ENCODE measurements at places on chromosomes 5 and 9. TPM values are rescaled to one million over a fixed set of nuclear protein-coding genes. Genes with fewer than 3 reads are reported as not detected.

DNA sequence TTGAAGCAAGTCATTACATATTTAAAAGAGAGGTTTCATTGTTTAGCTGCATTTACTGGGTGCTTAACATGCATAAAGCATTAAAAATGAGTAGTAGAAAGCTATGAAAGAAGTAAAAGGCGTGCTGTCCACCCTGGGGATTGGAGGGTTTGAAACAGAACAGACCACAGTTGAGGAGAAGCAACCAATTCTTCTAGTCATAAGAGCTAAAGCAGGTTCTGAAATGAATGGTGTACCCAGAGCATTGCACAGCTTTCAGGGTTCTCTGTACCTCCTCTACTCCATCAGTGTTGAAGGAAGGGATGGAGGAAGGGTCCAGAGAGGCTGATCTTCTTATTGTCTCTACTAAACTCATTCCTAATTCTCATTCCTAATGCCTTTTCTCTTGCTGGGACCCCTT lies 68.9 kb downstream of the SH3RF2 start:
- H3K4me3 ChIP-seq: no peak overlapping the region
- H3K27me3 ChIP-seq: no peaks in the 10 kb centered on the region
- DNase-seq: no peak
- peaks cover 14% of the 10 kb centered on the region for H3K4me1 ChIP-seq

- H3K36me3 ChIP-seq: peaks cover 8% of the 10 kb centered on the region
- H3K27me3 ChIP-seq: no peaks in the 10 kb centered on the region
- DNase-seq: no peak
- H3K27ac ChIP-seq: peak overlapping the region; percentile 98
- peaks cover 81% of the 10 kb centered on the region for H3K4me1 ChIP-seq
These were observed 10.5 kb upstream of the NDST1 start for GRCh38 chr5:150497274-150497988.

PCDHA1 gene
- not detected for total RNA-seq

- H3K4me1 ChIP-seq: peaks cover 63% of the 10 kb centered on the region
- H3K27ac ChIP-seq: peak overlapping the region; percentile 95
- DNase-seq: no peak
- no peaks in the 10 kb centered on the region for H3K27me3 ChIP-seq
These were observed 124.4 kb downstream of the EBF1 start for GRCh38 chr5:158975363-158975762.

TCF7 gene
- total RNA-seq: 1.2 TPM

PCAT7 gene
- total RNA-seq: 10.2 TPM

DNA sequence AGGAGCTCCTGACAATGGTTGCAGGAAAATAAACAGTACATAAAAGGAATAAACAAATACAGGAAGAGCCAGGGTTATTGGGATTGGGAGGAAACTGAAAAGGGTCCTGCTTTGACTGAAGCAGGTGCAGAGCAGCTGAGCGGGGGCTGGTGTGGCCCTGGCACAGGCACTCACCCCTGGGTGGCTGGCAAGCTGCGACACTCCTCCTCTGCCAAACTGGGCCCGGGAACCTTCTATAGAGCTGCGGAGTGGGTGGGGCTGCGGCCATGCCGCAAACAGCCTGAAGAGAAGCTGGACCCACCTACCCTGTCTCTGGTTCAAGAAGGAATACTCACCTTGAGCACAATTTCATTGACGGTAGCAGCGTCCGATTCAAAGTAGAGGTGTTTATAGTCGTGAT lies 182.5 kb downstream of the GAPVD1 start:
- H3K4me3 ChIP-seq: no peak overlapping the region
- H3K36me3 ChIP-seq: peaks cover 5% of the 10 kb centered on the region
- H3K27ac ChIP-seq: no peak overlapping the region

GRCh38 chr5:141039517-141039916 lies 11.7 kb upstream of the PCDHB1 start:
- peaks cover 9% of the 10 kb centered on the region for H3K27me3 ChIP-seq
- H3K4me3 ChIP-seq: no peak overlapping the region
- no peaks in the 10 kb centered on the region for H3K4me1 ChIP-seq

DBH gene
- not detected for total RNA-seq

BSPRY gene
- total RNA-seq: not detected

AHRR gene
- total RNA-seq: 17.3 TPM

DNA sequence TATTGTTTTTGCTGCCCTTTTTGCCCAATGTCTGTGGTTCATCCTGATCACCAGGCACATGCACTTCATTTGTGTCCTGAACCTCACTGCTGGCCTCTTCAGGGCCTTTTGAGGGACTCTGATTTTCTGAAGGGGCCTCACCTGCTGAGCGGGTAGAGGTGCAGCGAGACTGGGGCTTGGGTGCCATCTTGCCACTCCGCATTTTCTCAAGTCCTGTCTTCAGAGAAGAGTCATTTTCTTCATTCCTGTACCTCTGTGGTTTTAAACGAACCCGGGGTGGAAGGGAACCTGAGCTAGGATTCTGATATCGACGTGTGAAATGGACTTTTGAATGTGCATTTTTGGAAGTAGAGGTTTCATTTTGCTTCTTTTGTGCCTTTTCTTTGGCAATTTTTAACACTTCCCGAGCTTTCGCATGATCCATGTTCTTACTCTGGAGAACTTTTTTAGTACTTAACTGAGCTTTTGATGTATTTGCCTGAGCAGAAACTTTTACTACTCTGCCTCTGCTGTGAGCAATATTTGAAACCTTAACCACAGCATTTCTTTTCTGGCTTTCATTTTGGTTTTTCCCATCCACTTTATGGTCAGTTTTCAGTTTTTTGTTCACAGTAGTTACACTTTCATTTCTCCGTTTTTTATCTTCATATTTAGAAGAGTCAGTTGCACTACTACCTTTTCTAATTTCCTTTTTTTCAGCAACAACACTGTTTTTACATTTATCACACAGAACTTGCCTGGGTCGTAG lies 26.1 kb downstream of the PWWP2A start:
- H3K4me1 ChIP-seq: peaks cover 26% of the 10 kb centered on the region
- H3K27ac ChIP-seq: no peak overlapping the region
- no peaks in the 10 kb centered on the region for H3K27me3 ChIP-seq
- H3K36me3 ChIP-seq: peaks cover 21% of the 10 kb centered on the region
- no peak for DNase-seq

- H3K4me3 ChIP-seq: no peak overlapping the region
- H3K27me3 ChIP-seq: peaks cover 30% of the 10 kb centered on the region
- no peak for DNase-seq
- peaks cover 11% of the 10 kb centered on the region for H3K4me1 ChIP-seq
- no peak overlapping the region for H3K27ac ChIP-seq
- H3K36me3 ChIP-seq: no peaks in the 10 kb centered on the region
These were observed 76.4 kb downstream of the NTNG2 start for GRCh38 chr9:132238026-132238972.

PCA3 gene
- not detected for total RNA-seq

DNA sequence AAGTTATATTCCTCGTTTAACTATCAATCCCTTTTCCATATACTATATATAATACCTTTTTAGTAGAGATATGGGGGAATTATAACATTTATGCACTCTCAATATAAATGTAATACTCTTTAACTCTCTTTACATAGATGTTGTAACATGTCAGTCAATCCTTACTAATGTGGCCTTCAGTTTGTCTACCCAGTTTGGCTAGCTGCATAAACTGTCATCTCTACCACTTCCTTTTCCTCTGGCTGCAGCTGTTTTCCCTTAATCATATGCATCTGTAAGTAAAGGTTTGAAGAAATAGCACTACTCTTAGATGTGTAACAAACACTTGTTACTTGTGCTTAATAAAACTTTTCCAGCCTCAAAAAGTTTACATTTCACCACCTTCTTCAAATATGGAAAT lies 13.4 kb downstream of the ABHD17B start:
- H3K27ac ChIP-seq: no peak overlapping the region
- peaks cover 59% of the 10 kb centered on the region for H3K4me1 ChIP-seq
- H3K4me3 ChIP-seq: no peak overlapping the region

DNA sequence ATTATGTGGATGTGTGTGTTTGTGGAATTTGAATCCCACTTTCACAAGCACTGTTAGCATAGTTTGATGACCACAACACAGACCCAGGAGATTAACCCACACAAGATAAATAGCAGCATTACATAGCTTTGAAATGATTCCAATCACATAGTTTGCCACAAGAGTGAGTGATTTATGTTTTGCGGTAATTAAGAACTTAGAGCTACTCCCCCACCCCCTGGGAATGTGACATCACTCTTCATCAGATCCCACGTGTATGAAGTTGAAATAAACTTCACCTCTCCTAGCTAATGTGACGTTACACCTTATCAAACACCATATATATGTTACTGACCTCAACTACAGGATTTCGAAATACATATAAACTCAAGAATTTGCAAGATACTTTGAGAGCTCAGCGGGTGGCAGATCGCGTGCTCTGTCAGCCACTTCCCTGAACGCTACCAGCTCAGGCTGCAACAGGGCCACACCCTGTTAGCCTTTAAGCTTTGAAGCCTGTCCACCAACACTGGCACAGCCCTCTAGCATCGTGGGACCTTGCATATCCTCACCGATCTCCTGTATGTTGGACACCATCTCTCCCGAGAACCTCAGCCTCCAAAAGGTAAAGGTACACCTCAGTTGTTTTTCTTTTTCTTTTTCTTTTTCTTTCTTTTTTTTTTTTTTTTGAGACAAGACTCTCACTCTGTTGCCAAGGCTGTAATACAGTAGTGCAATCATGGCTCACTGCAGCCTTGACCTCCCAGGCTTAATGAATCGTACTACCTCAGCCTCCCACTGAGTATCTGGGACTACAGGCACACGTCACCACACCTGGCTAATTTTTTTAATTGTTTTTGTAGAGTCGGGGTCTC lies 1.7 kb upstream of the AGTPBP1 start:
- H3K4me3 ChIP-seq: no peak overlapping the region
- peak overlapping the region; percentile 6 for H3K27ac ChIP-seq
- H3K27me3 ChIP-seq: peaks cover 9% of the 10 kb centered on the region
- no peaks in the 10 kb centered on the region for H3K36me3 ChIP-seq

DNM1 gene
- 87.0 TPM for total RNA-seq

- no peak overlapping the region for H3K27ac ChIP-seq
- H3K36me3 ChIP-seq: no peaks in the 10 kb centered on the region
- no peaks in the 10 kb centered on the region for H3K4me1 ChIP-seq
- H3K4me3 ChIP-seq: no peak overlapping the region
- H3K27me3 ChIP-seq: peaks cover 2% of the 10 kb centered on the region
These were observed 130.1 kb downstream of the C5orf15 start for GRCh38 chr5:133838286-133838685.

GRCh38 chr9:106324053-106324585 lies 538.8 kb upstream of the ZNF462 start:
- H3K27me3 ChIP-seq: no peaks in the 10 kb centered on the region
- H3K4me3 ChIP-seq: no peak overlapping the region
- H3K4me1 ChIP-seq: peaks cover 10% of the 10 kb centered on the region

GRCh38 chr5:154577416-154577815 lies 99.4 kb upstream of the HAND1 start:
- no peaks in the 10 kb centered on the region for H3K36me3 ChIP-seq
- no peak overlapping the region for H3K27ac ChIP-seq
- no peaks in the 10 kb centered on the region for H3K4me1 ChIP-seq
- no peak overlapping the region for H3K4me3 ChIP-seq

Data from chondrocyte (in vitro differentiated cells).